HuH-7.5 (cell line): ENCODE measurements at places on chromosomes 7 and 10.

- no peak for DNase-seq
Observed at GRCh38 chr10:95237376-95238170, 43.5 kb downstream of the ACSM6 start.

- DNase-seq: no peak
Observed at GRCh38 chr7:32605032-32605431, 109.7 kb downstream of the AVL9 start.

DNA sequence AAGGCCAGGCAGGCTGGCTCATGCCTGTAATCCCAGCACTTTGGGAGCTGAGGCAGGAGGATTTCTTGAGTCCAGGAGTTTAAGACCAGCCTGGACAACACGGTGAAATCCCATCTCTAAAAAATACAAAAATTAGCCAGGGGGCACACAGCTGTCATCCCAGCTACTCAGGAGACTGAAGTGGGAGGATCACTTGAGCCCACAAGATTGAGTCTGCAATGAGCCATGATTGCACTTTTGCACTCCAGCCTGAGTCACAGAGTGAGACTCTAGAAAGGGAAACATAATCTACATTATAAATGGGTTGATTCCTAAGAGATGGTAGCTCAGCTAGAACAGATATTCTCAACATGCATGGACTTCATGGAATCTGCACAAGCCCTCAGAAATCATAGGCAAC is 6.3 kb upstream of the LIPF start:
- no peak for DNase-seq

DNA sequence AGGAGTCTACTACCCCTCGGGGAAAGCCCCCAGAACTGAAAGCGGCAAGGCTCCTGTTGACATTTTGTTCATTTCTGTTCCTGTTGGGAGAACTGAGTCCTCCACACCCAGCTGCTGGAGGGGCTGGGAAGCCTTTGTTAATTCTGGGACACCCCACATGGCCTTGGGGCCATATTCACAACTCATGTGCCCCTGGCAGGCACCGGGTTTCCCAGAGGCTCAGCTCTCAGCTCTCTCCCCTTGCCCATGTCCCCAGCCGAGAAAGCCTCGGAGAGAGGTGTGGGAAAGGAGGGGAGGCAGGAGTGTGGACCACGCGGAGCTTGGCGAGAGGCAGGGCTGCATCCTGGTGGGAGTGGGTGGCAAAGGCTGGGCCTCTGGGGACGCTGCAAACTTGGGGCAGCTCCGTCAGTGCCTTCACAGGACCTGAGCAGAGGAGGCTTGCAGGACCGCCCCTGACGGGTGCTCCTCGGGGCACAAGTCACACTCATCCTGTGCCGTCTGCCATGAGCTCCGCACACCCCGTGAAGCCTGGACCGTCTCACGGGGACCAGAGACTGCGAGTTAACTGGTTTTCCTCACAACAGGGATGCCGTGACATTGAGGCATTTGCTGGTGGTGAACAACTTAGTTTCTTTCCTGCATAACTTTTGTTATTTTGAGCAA is 140.9 kb downstream of the DNAJB6 start:
- no peak for DNase-seq

DNA sequence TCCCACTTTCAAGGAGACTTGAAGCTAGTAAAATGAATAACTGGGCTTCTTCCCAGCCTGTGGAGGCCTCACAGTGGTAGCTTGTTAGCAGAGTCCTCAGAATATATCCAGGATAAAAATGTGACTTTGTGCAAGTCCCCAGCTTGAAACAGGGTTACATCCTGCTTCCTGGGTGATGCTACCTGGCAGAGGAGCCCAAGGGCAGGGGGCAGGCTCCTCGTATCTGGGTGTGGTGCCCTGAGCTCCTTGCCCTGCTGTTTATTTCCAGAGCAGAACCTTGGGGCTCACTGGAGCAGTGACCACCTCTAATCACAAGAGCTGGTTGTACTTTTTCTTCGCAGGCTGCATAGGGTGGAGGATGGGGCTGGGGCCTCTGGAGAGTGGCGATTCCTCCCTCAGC is 94.8 kb downstream of the GRK5 start:
- DNase-seq: no peak
